ENCODE measurements at places on chromosomes 3 and 15.

GRCh38 chr3:76096836-76097588, 311.7 kb upstream of the ZNF717 start:
- no peak for DNase-seq

- no peak for DNase-seq
Observed at GRCh38 chr15:91954292-91954691, 100.8 kb downstream of the SLCO3A1 start.

GRCh38 chr3:127037021-127037400, 54.1 kb downstream of the PLXNA1 start:
- no peak for DNase-seq

DNA sequence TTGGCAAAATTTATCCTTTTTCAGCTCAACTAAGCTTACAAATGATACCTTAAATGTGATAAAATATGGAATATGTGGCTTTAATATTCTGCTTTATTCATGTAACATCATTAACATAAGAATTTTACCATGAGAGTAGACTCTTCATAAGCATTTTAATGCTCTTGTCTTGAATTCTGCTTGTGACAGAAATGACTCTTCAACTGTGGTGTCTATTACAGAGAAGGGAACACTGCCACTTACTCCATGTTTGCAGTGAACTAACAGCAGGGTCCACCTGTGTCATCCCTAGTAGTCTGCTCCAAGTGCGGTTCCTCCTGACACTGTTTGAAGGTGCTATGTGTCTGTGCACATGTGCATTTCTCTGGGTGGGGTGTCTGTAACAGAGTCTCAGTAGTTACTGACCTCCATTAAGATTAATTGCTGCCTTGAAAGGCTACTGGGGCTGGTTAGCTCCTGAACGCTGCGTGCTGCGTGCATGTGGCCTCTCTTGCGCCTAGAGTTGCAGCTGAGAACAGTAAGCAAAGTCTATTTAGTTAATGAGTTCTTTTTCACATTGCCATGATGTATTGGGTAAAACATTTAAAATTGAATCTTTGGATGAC, 8.3 kb downstream of the LSM3 start:
- DNase-seq, result no peak

GRCh38 chr3:107705046-107705445, 182.3 kb downstream of the BBX start:
- DNase-seq, result no peak

DNA sequence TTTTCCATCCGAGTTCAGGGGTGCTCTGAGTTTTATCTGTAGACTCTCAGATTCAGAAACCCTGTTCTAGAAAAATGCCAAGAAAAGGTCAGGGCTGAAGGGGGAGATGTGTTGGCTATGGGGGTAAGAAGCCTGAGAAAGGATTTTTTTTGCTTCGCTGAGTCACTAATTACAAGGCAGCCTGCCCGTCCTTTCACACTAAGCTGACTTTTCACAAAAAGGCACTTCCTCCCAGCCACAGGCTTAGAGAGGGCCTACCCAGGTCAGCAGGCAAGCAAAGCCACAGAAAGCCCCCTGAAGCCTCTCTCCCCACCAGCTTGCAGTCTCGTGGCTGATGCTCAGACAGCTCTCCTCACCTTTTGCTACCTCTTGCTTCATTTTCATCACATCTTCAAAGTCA, 192.6 kb upstream of the PRICKLE2 start:
- no peak for DNase-seq

- no peak for DNase-seq
Observed at GRCh38 chr3:53382106-53382505, 34.8 kb upstream of the DCP1A start.

DNA sequence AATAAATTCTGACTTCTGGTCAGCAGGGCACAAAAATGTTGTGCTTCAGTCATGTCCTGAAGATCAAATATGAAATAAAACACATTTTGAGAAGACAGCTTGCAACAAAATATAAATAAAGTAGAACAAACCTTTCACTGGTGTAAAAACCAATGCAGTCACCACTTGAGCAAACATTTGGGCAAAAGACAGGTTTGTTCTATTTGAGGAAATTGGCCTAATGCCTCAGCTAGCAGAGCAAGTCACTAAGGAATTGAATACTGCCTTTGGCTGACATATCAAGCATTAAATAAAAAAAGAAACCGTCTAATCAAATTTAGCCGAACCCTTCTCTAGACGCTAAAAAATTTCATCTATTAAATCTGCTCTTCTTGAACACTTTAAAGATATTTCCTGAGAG, 475.4 kb upstream of the CNTN3 start:
- DNase-seq, result no peak

DNA sequence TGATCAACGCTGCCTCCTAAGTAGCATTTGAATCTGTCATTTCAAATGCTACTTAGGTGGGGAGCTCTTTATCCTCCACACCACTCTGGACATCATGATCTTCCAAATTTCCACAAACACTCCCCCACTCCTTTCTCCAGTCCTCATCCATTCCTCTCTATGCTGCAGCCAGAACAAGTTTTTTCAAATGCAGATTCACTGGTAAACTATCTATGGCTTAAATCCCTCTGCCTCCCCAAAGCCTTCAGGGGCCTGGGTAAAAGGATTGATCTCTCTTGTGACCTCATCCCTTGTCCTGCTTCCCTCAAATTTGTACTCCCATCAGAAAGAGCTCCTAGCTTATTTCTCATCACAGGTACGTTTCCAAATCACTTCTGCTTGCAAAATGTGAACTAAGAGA, 1.3 kb upstream of the AEN start:
- DNase-seq, result no peak

- DNase-seq, result no peak
Observed at GRCh38 chr15:100997442-100997841, 78.3 kb downstream of the LRRK1 start.

GRCh38 chr3:181534781-181535221, 176.9 kb upstream of the SOX2 start:
- no peak for DNase-seq
